ENCODE measurements at places on chromosomes 12 and 14.

- no peak for DNase-seq
These were observed 102.8 kb upstream of the EGLN3 start for GRCh38 chr14:34053666-34054065.

DNA sequence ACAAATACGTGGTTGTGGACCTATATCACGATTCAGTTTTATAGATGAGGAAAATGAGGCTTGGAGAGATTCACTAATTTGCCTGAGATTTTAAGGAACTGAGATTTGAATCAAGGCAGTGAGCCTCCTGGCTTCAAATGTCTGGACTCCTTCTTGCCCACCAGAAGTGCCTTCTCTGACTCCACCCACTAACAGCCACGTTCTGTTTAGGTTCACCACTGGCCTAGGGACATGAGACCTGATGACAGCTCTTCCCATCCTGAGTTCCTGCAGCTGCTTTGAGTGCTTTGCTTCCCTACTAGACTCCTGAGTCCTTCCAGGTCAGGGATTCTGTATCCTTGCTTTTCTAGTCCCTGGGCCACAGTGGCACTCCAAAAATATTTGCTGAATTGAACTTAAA, 57.1 kb downstream of the PLBD1 start:
- DNase-seq, result no peak

GRCh38 chr14:72463291-72463866, 430.5 kb downstream of the DPF3 start:
- DNase-seq, result peak; percentile 39

DNA sequence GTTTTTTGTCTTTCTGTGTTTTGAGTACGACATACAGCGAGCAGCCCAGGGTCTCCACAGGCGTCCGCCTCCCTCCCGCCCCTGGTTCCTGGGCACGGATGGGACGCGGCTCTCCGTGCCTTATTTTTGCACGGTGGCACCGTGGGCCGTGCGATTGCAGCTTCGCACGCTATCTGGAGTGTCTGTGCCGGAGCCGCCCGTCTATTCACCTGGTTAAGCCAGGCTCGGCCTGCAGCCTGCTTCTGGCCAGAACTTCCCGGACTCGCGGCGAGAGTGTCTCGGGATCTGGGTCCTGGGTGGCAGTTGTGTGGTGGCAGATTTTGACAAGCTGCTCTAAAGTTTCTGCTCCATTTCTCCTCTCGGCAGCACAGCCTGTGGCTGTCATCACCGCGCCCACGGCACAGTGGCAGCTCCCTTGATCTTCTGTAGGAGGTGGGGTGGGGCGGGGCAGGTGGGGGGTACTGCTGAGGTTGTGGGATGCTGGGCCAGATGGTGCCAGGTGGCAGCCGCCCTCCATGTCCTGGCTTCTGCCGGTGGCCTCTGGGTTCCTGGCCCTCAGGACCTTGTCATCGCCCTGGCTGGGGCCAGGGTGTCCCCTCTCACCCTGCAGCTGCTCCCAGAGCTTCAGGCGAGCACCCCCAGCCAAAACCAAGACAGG, 2.9 kb downstream of the MMP17 start:
- peak; percentile 22 for DNase-seq

GRCh38 chr12:3571323-3571722, 80.3 kb downstream of the PRMT8 start:
- DNase-seq, result no peak

DNA sequence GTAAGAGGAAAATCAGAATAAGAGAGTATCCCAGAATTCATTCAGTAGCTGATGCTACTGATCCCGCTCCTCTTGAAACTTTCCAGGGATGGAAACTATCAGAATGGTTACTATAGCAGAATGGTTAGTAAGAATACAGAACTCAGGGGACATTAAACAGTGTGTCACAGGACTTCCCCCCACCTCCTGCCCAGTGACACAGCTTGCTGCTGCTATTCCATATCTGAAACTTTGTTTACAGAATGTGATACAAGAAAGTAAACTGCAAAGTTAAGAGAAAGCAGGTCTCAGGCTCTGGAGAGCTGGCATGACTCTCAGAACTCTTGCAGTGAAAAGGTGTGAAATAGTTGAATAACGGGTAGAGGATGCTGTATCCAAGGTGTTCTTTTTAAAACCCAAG, 3.4 kb downstream of the SPX start:
- DNase-seq, result no peak

GRCh38 chr12:79690142-79690637, 574 bp downstream of the PAWR start:
- DNase-seq, result peak; percentile 22

GRCh38 chr14:72683787-72684186, 210.1 kb downstream of the DPF3 start:
- no peak for DNase-seq

GRCh38 chr12:49057888-49058287, 2.7 kb downstream of the KMT2D start:
- no peak for DNase-seq

DNA sequence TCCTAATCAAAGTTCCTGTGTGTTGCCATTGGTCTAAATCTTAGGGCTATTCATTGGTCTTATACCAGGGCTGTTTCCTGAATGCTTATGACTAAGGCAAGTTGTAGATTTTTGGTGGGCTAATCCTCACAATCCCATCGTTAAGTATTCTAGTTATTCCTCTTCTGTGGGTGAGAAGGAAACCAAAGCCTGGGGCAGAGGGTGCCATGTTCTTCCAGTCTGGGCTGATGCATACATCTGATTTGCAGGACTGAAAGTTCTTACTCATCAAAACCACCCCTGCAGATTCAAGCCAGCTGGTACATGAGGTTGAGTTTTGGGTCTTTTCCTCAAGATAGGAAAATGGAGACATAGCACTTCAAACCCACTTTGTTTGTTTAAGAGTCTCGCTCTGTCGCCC, 25.7 kb downstream of the PPP1CC start:
- DNase-seq, result no peak

DNA sequence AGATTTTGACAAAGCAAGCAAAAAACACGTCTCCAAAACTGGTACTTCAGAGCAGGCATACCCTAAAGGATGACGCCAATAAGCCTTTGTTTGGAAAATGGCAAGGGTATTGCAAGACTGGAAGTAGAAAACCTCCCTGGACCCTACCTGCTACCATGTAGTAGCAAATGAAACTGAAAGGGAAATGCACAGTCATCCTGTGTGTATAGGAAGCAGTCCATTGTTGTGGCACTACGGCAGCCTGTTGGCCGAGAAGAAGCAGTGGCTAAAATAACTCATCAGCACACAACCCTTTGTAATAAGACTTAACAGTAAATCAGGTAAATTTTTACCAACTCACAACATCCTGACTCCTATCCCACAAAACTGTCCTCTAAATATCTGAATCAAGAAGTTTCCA, 386.4 kb downstream of the RGS6 start:
- DNase-seq, result no peak

GRCh38 chr14:67166450-67166853, 22.8 kb upstream of the GARIN2 start:
- DNase-seq, result peak; percentile 41

DNA sequence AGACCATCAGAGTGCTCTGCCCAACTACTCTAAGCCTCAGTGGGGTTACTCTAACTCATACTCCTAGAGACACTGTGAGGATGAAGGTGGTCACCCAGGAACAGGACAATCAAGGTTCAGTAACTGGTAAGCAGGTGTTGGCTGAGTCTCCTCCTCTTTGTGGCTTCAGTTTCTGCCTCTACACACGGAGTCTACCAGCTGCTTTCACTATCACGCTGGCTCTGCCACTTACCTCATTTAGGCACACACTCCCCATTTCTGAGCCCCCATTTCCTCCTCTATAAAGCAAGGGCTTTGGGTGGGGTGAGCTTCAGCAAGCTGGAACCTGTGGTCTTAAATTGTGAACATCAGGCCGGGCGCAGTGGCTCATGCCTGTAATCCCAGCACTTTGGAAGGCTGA, 7.3 kb upstream of the TCHP start:
- DNase-seq, result no peak

DNA sequence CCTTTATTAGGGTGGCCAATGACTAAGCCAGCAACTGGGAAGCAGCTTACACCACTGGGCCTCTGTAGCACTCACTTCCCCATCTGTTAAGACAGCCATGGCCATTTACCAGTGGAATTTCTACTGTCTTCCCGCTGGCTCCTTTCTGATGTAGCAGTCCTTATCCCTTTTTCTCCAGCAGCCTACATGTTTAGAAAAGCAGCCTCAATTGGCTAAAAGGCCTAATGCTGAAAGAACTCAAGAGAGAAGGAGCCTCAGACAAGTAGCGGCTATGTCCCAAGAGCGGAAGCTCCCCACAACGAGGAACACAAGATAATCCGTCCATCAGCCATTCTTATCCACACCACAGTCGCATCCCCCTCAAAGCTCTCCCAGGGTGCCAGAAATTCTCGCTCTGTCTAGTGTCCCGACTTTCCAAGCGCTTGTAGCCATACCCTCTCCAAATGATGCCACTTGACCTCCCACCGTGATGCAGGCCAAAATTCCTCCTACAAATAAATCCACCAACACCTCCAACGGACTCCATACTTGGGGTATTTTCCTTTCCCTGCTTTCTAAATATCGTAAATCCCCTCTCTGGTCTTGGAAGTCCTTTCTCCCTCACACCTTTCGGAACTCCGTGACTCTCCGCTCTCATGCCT, 624 bp downstream of the M6PR start:
- DNase-seq, result peak; percentile 40

DNA sequence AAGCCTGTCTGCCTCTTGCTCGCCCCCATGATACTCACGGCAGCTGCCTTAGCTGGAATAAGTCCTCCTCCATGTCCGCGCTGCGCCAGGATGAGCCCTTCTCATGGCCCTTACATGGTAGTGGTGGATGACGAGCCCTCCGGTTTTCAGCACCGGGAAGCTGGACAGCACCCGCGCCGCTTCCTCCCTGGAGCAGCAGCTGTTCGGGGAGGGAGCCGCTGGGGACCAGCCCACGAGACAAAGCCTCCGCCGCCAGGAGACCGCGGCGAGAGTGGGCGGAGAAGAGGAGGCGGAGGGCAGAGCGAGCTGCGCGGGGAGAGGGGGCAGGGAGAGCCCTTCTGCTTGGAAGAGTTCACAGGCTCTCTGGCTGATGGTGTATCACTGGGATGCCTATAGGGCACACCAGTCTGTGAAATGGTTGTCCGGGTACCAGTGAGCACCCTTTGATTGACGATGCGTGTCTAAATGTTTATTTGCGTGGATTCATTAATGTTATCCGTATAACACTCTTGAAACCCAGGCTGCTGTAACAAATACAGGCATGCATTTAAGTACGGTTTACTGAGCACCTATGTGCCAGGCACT, at the start of gene SVOP:
Gene SVOP (minus strand): TSS at position 273 of the 585 bp plus-strand sequence. CDS start 200 bp downstream, at position 73.
- DNase-seq, result peak; percentile 55

- no peak for DNase-seq
These were observed 46.0 kb downstream of the FAM222A start for GRCh38 chr12:109759595-109759994.

GRCh38 chr12:19799216-19799615, 359.9 kb downstream of the AEBP2 start:
- DNase-seq, result no peak

DNA sequence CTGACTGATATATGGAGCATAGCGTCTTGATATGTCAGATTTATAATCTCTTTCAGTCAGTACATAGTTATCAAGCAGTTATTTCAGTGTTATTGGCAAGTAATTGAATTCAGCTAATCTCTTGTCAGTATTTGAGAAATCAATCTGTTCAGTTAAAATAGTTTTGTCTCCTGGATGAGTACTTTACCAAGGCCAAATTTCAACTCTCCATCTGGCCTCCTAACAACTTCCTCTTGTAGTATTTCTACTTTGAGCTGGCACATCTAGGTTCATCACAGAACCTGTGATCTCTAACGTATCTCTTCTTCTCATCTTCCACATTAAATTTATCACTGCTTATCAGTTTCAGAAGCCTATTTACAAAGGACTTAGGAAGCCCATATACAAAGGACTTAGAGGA, 690.5 kb downstream of the C12orf50 start:
- DNase-seq, result no peak

DNA sequence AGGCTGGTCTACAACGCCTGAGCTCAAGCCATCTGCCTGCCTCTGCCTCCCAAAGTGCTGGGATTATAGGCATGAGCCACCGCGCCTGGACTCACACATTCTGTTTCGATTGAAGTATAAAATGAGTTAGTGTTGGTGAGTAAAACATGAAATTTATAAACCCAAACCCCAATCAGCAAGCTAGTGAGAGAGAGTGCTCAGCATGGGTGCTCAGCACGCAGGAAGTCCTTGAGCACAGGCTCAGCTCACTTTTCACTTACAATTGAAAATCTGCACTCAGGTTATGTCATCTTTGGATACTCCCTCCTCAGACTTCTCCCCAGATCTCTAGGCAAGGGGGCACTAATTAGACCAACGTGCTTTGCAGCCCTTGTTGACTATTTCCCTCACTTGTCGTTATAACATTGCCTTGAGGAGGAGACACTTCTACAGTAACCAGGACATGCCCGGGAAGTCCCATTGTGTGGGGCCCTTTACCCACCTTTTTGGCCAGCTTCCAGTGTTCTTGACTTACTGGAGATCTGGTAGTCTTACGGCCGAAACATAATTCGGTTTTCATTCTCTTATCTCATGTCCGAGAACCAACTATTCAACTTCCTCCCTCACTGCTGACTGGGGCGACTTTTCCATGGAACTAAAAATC, 68.5 kb upstream of the AMN1 start:
- DNase-seq, result no peak

- peak; percentile 26 for DNase-seq
These were observed 4.4 kb upstream of the EIF5 start for GRCh38 chr14:103329401-103330347.

DNA sequence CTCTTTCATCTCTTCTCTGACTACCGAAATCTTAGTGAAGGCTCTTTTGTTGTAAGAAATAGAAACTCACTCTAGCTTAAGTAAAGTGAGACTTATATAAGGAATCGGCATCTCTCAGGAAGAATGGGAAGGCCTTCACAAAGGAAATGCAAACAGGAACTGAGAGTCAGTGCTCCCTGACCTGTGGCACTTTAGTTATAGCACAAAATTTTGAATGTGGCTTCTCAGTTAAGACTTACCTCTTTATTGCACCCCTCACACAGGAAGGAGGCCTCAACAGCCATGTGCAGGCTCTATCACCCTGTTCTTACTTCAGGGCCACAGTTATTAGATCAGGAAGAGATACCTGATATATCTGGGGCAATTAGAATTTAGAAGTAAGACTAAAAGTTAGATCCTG, 224.7 kb upstream of the EGLN3 start:
- no peak for DNase-seq

GRCh38 chr14:56874375-56874774, 64.1 kb upstream of the OTX2 start:
- no peak for DNase-seq

DNA sequence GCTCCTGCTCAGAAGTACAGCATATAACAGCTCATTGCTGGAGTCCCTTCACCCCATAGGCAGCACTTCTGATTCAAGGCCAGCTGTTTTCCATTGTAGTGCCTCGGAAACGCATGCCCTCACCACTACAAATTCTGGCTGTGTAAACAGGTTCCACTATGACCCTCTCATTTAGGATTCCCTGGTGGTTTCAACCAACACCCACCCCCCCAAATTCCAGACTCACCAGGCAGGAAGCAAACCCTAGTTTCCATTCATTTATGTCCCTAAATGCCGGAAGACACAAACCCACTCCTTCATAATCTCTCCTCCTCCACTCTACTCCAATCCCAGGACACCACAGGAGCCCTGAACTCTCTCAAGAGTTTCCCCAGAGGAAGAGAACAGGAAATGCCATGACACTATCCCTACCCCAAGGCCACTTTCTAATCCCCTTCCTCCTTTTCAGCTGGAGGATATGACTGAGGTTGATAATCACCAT, 75.9 kb upstream of the TMPO start:
- peak; percentile 22 for DNase-seq

GRCh38 chr12:15146585-15146984, 74.6 kb downstream of the RERG start:
- peak; percentile 17 for DNase-seq
